ENCODE measurements at places on chromosomes 1 and 21.
A peak's percentile ranks its signal among the peaks of the same experiment; 100 is the strongest.

- DNase-seq: no peak
Observed at GRCh38 chr1:181430015-181430885, 53.1 kb upstream of the CACNA1E start.

DNA sequence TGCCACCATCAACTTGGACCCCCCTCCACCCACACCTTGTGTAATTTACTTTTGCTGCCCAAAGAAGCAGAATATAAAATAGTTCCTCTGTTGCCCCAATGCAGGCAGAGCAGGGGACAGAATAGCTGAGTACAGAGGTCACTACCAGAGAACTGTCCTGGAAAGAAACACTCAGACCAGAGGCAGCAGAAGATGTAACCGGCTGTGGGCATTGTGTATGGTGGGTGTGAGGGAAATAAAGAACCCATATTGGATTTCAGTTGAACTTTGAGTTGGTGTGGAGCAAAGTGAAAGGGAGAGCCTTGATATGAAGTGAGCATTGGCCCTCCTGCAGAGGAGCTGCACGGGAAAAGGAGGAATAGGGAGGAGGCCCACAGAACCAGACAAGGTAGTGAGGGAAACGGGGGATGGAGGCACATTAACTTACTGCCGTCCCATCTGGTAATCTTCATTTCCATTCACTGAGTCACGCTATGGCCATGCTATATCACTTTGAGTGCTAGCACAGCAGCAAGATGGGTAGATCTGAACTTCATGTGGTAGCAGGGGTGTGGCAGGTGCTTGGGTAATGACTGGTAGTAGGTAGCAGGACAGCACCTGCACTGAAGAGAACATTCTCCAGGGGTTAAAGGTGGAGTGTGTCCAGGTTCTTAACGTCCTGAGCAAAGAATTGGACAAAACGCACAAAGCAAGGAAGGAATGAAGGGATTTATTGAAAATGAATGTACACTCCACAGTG lies 56.3 kb upstream of the FBXO28 start:
- no peak for DNase-seq

- DNase-seq: no peak
Observed at GRCh38 chr1:162838863-162839262, 22.1 kb downstream of the CCDC190 start.

GRCh38 chr21:41246808-41247207 lies 69.8 kb upstream of the FAM3B start:
- no peak for DNase-seq

GRCh38 chr21:29164323-29164942 lies 34.0 kb downstream of the MAP3K7CL start:
- DNase-seq: no peak

- no peak for DNase-seq
Observed at GRCh38 chr1:15148004-15148403, 5.5 kb upstream of the TMEM51 start.

GRCh38 chr1:21520899-21521716 lies 11.9 kb downstream of the ALPL start:
- no peak for DNase-seq

DNA sequence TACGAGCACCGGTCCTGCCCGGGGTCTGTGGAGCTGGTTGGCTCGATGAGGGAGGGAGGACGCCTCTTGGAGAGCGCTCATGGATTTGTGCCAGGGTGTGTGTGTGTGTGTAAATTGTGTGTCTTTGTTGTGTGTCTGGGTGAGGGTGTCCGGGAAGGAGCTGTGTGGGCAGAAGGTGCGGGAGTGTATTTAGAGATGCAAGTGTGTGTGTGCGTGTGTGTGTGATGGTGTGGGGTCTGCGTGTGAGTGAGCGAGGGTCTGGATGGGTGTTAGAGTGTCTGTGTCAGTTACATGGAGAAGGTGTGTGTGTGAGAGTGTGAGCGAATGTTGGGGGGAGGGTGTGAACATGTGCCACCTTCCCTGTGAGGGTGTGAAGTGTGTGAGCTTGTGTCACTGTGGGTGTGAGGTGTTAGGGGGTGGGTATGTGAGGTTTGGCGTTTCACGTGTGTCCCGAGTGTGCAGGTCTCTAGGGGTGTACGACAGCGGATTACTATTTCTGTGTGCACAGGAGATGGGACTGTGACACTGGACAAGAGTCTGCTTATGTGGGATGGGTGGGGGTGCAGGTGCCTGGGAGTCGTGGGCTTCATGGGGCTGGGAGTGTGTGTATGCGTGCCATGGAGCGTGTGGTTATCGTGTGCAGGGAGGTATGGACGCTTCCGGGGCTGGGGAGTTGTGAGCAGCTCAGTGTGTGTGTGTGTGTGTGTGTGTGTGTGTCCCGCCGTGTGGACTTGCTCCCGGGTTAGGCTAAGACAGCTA lies 880 bp downstream of the IGSF21 start:
- DNase-seq: no peak

DNA sequence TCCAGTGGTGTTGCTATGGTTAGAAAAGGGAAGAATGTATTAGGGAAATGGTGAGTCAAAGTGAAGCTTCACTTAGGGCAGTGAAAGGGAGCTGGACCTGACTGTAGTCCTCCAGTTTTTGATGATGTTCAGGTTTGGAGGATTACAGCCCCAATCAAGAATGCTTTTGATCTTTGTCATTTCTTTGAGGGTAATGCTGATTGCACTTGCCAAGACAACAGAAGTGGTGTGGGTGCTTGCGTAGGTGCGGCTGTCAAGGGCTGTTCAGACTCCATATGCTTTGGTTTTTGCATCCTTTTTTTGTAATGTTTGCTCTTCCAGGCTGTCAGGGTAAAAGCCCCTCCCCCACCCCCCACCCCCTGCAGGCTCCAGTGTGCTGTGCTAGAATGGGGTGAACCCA lies 38.9 kb downstream of the HHAT start:
- DNase-seq: no peak

DNA sequence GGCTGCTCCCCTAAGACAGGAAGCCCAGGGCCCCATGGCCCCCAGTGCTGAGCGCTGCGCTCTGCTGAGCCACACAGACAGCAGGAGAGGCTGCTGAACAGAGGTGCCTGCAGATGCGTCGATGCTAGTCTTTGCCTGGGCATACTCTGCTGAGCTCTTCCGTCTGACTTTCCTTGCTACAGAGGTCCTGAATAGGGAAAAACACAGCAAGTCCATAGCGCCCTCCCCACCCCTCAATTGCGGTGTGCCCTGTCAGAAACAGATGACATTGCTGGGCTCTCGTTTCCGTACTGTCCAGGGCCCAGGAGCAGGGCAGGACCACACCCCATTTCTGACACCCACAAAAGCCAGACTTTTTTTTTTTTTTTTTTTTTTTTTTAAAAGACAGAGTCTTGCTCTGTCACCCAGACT lies 252.5 kb downstream of the SDCCAG8 start:
- DNase-seq: no peak

GRCh38 chr1:231936983-231937775 lies 310.6 kb downstream of the DISC1 start:
- DNase-seq: no peak

- peak; percentile 22 for DNase-seq
Observed at GRCh38 chr1:64848136-64848535, 103.3 kb downstream of the RAVER2 start.

- DNase-seq: no peak
Observed at GRCh38 chr1:24051206-24051945, 60.6 kb downstream of the MYOM3 start.

DNA sequence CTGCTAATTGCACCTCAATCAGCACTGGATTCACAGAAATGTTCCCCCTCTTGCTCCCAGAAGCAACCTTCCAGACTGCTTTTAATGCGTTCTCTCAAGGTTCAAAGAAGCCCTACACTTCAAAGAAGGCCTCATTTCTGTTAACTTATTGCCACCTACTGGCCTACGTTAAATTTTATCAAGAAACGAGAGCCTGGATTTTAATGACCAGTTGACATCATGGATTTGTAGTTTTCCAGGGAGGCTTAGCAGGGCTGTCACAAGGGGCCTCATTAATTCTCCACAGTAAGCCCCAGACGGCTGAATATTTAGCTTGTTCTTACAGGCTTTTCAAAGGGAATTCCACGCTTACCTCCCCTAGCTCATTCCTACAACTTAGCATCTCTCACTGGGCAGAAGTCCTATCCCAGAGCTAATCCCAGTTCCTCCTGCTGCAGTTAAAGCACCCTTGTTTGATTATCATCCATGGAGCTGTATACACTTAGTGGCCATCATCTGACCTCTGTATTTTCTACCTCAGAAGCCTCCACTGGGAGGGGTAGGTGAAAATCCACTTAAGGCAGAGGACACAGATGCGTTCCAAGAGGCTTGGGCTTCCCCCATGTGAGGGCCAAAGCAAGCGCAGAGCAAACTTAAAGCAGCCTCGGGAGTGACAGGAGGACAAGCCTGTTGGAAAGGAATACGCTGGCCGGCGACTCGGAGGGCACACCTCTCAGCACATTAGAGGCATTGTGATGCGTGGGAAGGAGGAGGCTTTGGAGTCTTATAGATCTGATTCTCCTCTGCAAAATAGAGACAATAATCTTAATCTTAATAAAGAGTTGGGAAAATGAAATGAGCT lies 32.2 kb upstream of the CYP4X1 start:
- DNase-seq: no peak

DNA sequence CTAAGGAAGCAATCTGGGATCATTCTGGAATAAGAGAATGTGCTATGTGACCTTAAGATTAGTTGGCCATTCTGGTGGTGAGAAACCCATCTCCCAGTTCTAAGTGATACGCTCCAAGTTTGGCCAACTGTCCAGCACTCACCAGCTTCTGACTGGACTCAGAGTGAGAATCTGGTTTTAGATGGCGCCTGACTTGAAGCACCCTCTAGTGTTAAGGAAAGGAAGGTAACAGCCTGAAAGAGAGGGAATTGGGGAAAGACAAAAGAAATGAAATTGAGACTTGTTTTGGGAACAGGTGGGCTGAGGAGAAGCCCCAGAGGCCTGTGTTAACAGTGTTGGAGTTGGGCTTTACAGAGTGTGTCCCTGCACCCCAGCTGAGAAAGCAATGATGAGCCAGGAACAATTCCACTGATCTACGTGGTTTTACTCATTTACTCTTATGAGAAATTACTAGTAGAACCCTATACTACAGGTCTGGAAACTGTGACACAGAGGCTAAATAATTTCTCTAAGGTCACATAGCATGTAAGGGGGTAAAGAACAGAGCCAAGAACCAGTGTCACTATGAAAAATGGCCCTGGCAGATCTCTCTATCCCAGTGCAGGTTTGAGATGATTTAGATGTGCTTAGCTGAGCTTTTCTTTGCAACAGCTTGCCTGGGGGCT lies 9.3 kb upstream of the FCAMR start:
- no peak for DNase-seq

DNA sequence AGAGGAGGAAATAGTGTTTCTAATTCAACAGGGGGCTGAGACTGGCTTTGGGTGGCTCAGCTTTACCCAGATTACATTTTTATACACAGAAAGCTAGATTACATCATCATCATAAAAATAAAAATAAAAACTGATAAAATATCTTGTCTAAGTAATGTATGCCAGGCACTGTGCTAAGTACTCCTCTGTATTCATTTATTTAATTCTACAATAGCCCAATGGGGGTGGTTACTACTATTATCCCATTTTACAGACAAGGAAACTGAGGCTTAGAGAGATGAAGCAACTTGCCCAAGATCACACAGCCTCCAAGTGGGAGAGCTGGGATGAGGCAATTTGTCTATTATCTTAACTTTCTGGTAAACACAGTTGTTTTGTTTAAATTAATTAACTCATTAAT lies 62.3 kb upstream of the ECE1 start:
- no peak for DNase-seq

DNA sequence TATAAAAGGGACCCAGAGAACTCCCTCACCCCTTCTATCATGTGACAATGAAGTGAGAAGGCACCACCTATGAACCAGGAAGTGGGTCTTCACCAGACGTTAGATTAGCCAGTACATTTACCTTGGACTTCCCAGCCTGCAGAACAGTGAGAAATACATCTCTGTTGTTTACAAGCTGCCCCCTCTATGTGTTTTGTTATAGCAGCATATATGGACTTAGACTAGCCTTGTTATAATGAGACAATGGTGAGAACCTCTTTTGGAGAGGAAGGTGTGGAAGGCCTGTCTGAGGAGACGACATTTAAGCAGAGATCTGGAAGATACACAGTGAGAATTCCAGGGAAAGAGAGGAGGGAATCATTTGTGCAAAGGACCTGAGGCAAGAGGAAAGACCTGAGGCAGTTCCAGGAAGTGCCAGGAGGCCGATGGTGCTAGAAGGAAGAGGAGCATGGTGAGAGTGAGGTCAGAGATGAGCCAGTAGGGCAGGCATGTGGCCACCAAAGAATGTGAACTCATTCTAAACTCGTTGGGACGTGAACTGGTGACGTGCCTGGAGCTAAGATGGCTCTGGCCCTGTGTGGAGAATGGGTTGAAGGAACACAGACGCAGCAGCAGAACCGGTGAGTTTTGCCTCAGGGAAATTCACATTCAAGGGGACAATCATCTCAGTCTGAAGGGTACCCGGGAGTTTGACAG lies 98.9 kb upstream of the IRF2BP2 start:
- peak; percentile 93 for DNase-seq

DNA sequence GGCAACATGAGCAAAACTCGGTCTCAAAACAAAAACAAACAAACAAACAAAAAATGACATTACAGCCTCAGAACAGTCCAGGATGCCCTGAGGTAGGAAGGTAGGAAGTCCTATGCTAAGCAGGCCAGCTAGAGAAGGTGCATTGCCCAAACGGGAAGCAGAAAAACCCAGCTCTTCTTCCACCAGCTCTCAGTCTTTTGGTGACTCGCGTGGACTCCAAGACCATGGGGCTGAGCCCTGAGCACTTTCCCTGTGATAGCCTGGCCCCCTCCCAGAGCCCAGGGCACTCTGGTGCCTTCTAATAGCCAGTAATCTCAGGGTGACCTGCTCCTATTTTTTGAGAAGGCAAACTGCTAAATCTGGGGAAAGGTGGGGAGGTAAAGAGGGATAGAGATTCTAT lies 16.1 kb downstream of the PHLDA3 start:
- DNase-seq: no peak

GRCh38 chr1:67787746-67788145 lies 45.5 kb downstream of the GNG12 start:
- no peak for DNase-seq

- DNase-seq: no peak
Observed at GRCh38 chr21:17146426-17146825, 366.4 kb upstream of the CXADR start.

GRCh38 chr1:47219590-47220220 lies 12.3 kb downstream of the TAL1 start:
- no peak for DNase-seq

DNA sequence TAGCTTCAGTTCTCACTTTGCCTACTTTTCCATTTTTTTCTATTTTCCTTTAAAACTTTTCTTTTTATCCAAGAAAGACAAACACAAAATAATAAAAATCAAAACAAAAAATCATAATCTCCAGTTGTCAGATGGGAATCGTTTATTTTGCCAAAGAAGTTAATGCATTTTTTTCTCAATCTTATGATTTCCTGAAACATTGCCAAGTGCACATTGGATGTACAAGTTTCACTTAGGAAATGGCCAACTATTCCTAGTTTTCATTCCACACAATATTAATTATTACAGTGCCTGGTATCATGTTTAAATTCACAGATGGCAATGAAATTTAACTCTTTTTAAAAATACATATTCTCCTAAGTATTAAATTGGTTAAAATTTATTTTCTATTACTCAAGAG lies 1050.5 kb downstream of the TTLL7 start:
- no peak for DNase-seq
